ENCODE measurements at places on chromosomes 7 and 10.
A peak's percentile ranks its signal among the peaks of the same experiment; 100 is the strongest.

DNA sequence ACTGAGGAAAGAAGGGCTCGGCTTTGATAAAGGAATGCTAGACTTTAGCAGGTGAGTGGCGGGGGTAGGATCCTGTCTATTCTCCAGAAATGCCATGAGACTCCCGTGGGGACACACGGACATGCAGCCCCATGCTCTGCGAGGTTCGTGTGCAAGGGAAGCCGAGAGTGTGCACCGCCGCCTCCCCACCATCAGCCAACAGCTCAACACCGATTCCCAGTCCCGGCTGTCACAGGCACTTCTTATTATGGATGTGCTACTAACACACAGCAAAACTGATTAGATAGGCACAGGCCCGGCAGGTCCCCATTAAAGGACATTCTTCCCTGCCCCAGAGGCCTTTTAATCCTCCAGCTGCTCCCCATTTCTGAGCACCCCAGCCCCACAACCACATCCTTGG lies 154.4 kb downstream of the PRKAG2 start:
- no peak for DNase-seq

DNA sequence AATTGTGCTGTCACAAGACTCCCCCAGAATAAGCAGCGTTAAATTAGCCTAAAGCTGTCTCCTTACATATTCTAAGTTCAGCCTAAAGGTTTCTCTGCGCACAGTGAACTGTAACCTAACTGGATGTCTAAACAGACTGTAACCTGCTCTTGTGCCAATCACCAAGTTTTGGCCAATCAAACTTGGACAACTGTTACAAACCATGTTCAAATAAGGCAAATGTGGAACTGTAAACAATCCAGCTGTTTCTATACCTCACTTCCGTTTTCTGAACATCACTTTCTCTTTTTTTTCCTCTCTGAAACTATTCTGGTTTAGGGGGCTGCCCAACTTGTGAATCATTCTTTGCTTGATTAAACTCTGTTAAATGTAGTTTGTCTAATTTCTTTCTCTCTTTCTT lies 252.2 kb upstream of the HABP2 start:
- DNase-seq = no peak

GRCh38 chr10:27949528-27950241 lies 49.2 kb downstream of the ODAD2 start:
- DNase-seq = no peak

DNA sequence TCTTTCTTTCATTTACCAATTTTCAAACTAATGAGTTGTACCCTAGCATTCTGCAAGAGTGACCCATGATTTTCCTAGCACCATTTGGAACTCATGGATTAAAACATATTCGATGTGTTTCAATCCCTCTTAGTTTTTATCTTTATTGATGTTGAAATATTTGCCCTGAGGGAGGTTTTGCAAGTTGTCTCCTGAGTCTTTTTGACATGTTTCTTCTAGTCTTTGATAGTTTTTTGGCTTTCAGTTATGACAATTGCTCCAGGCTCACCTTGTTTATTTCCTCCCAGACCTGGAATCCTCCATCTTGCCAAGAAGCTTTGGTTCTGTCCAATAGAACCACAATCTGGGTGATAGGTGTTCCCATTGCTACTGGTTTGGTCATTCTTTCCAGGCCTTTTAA lies 327.8 kb downstream of the WDR11 start:
- DNase-seq = no peak

GRCh38 chr7:7977774-7978173 lies 9.2 kb downstream of the GLCCI1 start:
- no peak for DNase-seq

- no peak for DNase-seq
Measured at GRCh38 chr7:121871188-121871587, 1.8 kb upstream of the PTPRZ1 start.

DNA sequence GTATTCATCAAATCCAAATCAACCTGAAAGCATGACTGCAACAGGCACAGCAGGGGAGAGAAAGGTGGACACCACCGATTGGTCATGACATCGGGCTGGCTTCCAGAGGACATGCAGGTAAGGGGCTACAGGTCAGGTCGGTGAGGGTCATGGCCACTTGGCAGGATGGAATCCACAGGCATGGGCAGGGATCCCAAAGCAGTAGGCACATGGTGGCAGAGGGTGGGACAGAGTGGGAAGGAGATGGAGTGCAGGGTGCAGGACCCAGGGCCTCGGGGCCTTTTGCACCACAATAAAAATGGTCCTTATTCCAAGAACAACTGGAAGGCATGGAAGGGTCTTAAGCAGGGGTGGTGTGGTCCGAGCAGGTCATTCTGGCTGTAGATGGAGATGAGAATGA lies 33.0 kb downstream of the C10orf90 start:
- no peak for DNase-seq

GRCh38 chr7:34603711-34604444 lies 54.1 kb upstream of the NPSR1 start:
- DNase-seq = no peak

DNA sequence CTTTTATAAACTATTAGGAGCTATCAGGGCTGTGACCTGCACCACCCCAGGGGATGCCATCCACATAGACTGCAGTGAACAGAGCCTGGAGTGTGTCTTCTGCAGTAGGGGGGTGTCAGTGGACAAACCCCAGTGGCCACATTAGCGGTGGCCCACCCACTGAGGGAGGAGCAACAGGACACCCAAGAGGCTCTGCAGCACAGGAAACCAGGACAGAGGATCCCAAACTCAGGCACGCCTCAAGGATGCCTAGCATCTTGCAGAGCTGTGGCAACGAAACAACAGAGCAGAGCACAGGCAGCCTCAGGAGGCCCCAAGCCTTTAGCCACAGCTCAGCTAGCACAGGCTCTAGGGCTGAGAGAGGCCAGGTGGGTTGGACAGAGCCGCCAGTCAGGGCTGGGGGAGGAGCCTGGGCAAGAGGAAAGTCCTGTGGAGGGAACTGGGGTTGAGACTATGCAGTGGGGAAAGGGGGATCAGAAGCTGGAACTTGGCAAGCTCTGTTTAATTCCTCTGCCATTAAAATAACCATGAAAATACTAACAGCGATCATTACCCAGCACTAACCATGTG lies 53.8 kb downstream of the GRID1 start:
- DNase-seq = no peak

GRCh38 chr7:910931-911431 lies 34.6 kb downstream of the GET4 start:
- no peak for DNase-seq

GRCh38 chr10:112131996-112132395 lies 51.6 kb downstream of the GPAM start:
- DNase-seq = no peak

- no peak for DNase-seq
Measured at GRCh38 chr10:119853574-119853973, 19.1 kb downstream of the MCMBP start.

DNA sequence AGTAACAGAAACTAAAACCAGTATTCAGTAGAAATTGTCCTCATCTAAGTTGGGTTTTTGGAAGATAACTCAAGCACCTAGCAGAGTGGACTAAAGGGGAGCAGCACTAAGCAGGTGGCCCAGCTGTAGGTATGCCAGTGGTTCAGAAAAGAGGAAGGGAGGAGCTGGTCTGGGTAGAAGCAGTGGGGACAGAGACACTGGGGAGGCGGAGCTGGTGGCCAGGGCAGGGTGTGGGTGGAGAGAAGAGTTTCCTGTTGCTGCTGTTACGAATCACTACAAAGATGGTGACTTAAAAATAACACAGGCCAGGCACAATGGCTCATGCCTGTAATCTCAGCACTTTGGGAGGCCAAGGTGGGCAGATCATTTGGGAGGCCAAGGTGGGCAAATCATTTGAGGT lies 136.2 kb downstream of the WDR11 start:
- no peak for DNase-seq

DNA sequence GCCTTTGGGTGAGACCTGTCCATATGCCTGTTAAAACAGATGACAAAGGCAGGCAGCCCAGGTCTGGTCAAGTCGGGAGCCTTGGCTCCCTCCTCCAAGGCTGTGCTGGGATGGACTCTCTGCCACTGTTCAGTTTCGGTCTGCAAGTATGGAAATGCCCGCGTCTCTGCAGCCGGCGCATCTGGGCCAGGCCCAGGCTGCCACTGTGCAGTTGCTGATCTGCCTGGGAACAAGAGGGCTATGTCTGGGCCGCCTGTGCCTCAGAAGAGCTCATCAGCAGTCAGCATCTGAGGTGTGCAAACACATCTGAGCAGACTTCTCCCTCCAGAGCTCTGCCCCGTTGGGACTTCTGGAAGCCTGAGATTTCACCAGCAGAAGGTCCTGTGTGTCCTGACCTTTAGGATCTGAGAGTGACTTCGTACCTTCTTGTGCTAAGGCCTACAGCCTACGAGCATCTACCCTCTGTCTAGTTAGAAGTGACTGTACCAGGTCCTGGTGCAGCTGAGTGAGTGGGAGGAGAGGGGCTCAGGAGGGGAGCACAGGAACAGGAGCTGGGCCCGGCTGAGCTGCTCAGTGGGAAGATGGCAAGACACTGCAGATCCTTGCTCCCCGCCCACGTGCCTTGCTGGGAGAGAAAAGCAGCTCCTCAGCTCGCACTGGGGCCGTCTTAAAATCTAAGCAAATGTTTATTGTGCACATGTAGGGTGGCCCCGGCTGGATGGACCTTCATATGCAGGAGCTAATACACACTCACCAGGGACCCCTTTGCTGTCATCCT lies 50.9 kb downstream of the DOCK1 start:
- no peak for DNase-seq

DNA sequence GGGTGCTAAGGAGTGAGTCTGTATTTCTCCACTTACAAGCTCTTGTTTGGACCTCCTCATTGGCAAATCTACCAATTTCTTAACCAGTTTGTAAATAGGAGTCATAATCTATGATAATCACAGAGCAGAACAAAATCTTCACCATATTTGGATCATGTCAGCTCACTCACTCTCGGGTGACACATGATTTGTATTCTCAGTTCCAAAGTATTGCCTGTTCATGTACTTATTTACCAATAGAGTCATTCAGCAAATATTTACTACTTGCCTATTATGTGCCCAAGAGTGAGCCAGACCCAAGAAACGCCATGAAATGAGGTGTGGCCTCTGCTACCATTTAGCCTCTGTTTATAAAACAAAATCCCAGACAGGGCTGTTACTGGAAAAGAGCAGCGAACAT lies 114.8 kb downstream of the TSPAN12 start:
- DNase-seq = no peak

- DNase-seq = no peak
Measured at GRCh38 chr10:58262766-58263165, 4.9 kb downstream of the IPMK start.

GRCh38 chr7:78904983-78905382 lies 548.5 kb downstream of the MAGI2 start:
- DNase-seq = no peak

DNA sequence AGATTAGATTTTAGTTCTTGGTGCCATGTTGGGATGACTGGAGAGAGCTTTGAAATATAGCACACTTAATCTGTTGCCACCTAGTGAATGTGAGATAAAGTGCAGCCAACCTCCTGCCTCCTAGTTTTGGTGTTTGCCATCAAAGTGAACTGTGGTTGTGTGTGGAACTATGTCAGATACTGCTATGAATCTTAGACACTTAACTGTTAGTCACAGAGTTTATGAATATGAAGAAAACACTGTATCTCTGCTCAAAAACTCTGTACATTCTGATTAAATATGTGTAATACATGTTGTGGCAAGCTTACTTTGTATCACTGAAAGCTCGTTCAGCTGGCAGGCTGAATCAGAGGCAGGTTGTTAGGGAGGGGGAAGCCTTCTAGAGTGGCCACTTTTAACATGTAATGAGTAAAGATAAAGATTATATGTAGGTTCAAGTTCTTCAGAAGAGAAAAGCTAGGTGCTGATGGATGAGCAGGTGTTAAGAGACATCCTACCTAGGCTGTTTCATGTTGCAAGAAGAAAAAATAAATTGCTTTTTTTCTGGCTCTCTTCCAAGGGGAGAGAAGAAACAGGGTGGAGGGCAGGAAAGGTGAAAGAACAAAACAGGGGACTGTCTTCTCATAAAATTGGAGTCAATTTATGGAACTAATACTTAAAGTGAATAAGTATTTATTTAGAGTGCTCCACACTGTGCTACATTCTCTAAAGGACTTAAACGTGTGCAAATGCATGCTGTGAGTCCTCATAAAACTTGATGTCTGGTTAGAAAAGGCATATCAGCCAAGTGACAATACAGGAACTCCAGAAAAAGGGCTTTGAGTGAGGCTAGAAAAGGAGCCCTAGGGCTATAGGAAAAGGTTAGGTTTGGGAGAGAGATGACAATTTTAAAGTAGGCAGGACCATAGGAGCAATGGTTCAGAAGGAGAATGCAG lies 14.1 kb upstream of the LAMB1 start:
- peak; percentile 27 for DNase-seq

DNA sequence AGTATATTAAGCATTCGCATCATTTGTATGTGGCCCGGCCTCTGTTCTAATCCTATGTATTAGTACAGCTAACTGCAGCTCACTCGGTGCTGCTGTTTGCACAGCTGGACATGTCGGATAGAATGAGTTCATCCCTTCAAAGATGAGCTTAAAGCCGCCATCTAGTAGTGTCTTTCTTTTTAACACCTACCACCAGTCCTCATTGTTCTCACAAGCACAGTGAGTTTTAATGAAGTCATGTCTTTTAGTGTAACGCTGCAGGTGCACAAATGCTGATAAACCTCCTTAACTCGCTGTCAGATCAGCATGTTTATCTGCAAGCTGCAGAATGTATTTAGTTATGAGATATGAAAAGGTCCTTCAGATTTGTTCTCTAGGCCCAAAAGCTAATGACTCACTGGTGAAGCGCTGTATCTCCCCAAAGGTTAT lies 247.5 kb downstream of the MTERF1 start:
- no peak for DNase-seq

- no peak for DNase-seq
Measured at GRCh38 chr10:61397175-61397986, 55.8 kb downstream of the TMEM26 start.

GRCh38 chr7:45911311-45911710 lies 9.8 kb downstream of the IGFBP3 start:
- DNase-seq = no peak

DNA sequence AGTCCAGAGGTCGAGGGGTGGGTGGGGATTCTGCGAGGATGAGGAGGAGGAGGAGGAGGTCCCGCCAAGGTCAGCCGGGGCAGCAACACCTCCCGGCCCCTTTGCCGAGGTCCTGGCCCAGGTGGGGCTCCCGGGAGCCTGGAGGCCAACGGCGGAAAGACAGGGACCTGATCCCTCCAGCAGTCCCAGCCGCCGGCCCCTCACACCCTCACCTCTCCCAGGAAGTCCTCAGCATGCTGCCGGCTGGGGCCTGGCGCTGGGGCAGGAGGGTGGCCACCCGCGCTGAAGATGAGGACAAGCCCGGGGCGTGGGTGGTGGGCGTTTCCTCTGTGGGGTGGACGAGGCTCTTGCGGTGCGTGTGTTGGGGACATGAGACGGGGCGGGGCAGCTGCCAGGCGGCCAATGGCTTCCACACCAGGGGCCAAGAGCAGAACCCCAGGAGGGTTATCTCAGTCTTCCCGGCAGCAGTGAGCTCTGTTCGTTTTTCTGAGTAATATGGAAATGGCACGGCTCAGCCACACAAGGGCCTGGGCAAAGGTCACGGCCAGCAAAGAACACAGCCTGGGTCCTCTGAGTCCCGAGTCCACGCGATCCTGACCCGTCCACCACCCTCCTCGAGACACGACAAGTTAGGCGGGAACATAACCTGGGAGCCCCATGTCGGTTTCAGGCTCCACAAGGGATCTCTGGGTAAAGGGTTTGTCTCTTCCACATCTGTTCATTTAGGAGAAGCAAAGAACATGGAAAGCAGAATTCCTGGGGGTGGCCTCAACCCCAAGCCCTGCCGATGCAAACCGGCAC lies 82.9 kb upstream of the PDGFA start:
- DNase-seq = no peak
